OCI-LY7 (cell line): ENCODE measurements at places on chromosomes 4 and X. TPM values are rescaled to one million over a fixed set of nuclear protein-coding genes. Genes with fewer than 3 reads are reported as not detected.
A peak's percentile ranks its signal among the peaks of the same experiment; 100 is the strongest.

The ELOVL6 gene
- total RNA-seq = 45.5 and 45.6 TPM in 2 replicates

- no peak for DNase-seq
Observed at GRCh38 chr4:44194365-44194764, 254.2 kb downstream of the KCTD8 start.

DNA sequence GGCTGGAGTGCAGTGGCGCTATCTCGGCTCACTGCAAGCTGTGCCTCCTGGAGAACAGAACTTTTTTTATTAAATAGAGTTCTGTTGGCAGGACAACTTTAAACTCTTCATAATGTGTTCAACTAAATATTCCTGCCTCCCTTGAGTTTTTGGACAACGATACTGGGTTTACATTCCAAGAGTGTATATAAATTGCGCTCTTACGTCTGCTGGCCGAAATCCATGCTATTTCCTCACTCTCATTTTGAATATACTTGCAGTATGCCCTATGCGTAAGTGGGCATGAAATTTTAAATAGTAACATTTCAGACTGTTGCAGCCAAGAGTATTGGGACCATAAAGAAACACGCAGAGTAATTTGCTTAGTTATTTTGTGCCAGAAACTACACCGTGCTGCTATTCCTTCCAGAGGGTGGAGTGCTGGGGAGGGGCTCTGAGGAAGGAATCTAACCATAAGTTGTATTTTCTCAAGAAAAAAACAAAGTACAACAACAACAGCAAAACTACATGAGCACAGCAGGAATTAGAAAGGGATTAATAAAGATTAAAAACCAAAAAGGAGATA, 480.0 kb downstream of the NLGN4X start:
- no peak for DNase-seq

GRCh38 chr4:15003891-15004738, 1.8 kb downstream of the CPEB2 start:
- DNase-seq = peak; percentile 72

The MGAT4D gene
- total RNA-seq = not detected in 2 replicates

- no peak for DNase-seq
Observed at GRCh38 chr4:6452897-6453687, 19.3 kb downstream of the PPP2R2C start.

- no peak for DNase-seq
Observed at GRCh38 chr4:145566768-145567167, 52.4 kb upstream of the MMAA start.

GRCh38 chr4:16250661-16251365, 24.5 kb upstream of the TAPT1 start:
- no peak for DNase-seq

- DNase-seq = no peak
Observed at GRCh38 chr4:38230121-38230801, 270.1 kb downstream of the PTTG2 start.

DNA sequence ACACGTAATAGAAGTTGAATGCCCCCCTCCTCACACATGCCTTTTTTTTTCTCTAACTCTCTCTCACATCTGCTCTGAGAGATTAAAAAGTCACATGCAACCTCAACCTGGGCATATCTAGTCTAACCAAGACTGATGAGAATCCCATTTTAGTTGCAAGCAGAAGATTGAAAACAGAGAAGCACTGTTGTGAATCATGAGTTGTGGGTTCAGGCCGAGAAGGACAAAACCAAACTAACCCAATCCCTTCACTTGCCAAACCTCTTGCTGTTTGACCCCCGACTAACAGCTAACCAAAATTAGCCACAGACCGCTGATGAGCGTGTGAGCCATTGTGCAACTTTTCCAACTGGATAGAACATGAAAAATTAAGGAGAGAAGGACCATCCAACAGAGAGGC, 31.8 kb downstream of the CXCL1 start:
- no peak for DNase-seq

The SSX3 gene
- not detected in 2 replicates for total RNA-seq

The PLP1 gene
- not detected in 2 replicates for total RNA-seq

The XAGE2 gene
- total RNA-seq = not detected in 2 replicates

DNA sequence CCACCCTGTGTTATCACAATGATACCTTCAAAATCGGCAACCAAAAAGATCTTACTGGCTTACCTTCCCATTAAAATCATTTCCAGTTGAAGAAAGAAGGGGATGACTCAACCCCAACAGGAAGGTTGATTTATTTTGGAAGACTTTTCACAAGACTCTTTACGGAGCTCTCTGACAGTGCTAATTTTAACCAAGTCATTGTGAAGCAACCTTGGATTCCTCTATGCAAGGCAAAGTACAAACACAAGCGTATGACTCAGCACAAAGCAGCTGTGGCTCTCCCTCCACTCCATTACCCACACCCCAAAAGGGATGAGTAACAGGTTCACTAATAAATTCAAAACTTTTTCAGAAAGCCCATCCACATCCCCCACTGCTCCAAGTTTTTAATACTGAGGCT, 213.8 kb upstream of the FGF13 start:
- no peak for DNase-seq

DNA sequence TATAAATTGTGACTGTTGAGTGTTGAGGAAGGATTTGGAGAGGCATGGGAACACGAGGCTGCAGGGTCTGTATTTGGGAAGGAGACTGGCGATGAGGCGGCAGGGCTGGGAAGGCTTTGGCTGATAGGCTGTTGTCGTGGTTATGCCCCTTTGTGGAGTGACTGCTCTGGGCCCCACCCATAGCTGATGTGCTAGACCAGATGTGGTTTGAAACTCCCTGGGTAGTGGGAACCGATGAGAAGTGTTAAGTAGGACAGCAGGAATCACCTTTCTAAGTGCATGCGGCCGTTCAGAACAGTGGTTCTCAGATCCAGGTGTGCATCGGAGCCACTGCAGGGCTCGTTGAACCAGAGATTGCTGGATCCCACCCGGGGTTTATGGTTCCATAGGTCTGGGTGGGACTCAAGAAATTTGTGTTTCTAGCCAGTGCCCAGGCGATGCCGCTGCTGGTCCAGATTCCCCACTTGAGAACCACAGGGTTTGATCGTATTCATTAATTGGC, 42.3 kb downstream of the TBC1D14 start:
- DNase-seq = no peak

GRCh38 chrX:104921584-104922205, 298.8 kb downstream of the TEX13A start:
- DNase-seq = no peak

DNA sequence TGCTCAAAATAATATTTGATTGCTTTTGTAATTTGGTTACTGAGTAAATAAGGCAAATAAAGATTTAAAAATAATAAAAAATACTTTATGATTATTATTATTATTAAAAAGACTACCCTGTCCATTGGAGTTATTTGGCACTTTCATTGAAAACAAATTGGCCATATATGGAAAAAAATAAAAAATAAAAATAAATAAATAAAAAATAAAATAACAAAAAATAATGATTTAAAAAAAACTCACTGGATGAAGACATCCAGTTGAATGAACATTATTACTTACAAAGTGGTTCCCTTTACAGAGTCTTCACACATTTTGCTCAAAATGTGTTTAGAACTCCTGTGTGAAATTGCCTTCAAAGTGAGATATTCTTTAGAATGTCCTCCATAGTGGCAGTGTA, 141.3 kb upstream of the ANXA3 start:
- DNase-seq = no peak

The GUCY1A1 gene
- total RNA-seq = not detected in 2 replicates

The SPOCK3 gene
- not detected in 2 replicates for total RNA-seq

DNA sequence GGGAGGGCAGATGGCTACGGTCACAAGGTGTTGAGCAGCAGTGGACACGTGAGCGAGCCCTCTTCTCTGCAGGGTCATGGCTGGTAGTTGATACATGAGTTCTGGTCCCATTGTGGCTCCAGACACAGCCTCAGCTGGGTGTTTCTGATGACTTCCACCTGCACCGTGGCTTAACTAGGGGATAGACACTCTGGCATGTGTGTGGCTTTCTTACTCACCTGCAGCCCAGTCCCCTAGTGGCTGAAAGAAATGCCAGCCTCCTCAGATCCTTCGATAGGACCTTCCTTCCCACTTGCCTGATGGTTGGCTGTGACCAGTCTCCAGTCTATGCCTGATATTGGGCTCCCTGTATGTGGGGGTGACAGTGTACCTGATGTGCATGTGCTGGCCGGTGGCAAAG, 5.0 kb downstream of the GPR78 start:
- no peak for DNase-seq

DNA sequence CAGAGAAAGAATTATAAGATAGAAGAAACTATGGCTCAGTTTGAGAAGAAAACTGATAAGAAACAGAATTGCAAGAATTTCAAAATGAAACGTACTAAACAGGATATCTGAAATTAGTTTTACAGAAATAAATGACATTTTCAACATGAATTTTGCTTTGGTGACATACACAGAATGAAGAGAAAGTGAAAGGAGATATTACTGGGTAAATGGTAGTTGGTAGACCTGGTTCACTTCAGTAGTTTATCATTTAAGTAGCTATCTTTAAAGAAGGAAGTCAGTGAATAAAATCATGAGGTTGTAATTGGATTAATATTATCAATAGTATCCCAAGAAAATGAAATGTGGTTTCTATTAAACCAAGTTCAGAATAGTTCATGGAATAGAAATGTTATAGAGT, 395.5 kb upstream of the SMIM31 start:
- DNase-seq = no peak

DNA sequence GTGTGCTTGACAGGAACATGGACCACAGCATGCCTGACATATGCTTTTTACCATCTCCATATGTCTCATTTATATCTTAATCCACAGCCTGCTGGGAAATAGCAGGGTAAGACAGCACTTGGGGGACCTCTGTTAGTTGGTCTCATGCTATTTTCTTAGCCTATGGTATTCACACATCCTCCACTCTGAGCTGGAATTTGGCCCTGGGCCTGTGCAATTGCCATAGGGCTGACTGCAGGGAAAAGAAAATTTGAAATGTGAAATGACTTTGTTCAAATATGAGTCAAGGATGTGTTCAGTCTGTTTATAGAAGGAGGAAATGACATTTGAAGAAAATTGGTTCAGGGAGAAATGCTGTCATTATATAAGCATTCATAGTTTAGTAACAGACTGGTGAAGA, 9.6 kb upstream of the MAP7D3 start:
- DNase-seq = no peak

DNA sequence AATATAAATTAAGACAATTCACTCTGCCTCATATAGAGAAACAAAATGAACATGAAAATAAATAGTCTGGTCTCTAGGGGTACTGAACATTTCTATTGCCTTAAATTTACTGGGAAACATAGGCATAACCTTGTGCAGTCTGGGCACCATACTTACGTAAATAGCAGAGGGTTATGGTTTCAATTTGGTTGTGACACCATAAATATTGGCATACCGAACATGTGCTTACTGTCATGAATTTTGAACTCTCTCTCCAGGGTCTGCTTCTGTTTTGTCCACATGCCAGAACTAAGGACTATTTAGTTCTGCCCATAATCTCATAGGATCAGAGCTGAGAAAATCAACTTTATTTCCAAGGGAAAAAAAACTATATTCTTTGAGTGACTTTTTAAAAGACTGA, 17.6 kb downstream of the PDGFC start:
- no peak for DNase-seq

DNA sequence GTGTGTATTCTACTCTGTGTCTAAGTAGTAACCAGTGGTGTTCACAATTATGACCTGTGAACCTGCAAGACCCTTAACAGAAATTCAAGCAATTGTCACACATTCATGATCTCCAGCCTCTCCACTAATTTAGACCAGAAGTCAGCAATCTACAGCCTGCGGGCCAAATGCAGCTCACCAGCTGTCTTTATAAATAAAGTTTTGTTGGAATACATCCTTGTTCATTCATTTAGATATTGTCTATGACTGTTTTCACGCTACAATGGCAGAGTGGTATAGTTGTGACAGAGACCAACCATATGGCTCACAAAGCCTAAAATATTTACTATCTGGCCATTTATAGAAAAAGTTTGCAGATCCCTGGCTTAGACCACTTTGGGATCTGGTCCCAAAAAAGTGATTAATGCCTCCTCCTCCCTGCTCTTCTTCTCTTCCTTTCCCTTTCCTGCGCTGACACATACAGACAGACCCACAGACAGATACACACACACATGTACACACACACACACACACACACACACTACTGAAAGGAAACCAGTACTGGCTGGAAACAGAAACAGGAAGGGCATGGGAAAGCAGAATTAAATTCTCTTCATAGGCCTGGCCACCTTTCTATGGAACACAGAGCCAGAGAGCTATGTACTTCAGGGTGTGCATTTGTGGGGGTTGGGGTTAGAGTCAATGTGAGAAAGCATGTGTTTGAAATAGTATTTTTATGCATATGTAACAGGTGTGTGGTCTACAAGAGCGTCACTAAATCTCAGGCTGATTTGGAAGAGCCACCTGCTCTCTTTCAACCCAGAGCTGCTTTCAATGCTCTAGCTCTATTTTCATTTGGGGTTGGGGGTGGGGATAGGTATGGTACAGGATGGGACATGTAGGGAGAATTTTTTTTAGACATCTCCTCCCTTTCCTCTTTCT, 49.7 kb upstream of the TMEM164 start:
- DNase-seq = no peak

DNA sequence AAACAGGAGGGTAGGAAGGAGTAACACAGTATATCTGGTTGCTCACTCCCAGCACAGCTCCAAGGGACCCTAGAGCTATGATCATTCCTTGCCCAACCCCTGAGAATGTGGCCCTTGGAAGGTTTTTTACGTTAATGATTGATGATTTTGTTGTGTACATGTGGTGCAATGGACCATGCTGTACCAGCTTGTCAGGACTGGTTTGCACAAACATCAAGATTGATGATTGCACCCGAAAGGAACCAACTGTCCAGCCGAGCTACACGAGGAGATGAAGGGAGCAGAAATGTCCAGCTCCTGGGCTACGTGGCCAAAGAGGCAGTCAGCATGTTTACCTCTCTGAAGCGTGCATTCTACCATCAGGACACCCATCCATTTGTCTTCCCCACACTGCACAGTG, 83.2 kb upstream of the USP9X start:
- DNase-seq = no peak

DNA sequence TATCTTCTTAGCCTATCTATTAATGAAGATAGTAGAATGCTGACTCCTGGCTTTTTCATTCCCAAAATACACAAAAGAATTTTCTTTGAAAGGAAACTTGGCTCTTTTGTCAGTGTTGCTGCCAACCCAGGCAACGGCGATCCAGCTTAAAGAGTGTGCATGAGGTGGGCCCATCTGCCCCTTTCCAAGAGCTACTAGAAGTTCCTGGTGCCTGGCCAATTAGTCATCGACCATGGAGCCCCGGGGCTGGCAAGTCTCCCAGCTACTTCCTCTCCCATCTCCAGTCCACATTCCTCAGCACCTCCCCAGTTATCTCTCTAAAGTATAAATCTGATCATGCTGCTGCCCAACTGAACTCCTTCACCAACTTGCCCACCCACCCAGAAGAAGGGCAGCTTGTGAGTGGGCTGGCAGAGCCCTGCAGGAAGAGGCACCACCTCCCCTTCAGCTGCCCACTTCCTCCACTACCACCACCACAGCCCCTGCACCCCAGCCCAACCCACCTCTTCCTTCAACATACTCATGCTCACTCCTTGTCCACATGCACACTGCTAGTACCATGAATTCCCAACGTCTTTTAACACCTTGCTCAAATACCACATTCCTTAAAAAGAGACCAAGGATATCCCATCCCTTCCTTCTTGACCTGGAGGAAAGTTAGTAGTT, 158.2 kb upstream of the MAP3K15 start:
- no peak for DNase-seq
